Transverse colon (tissue), 4 donors: ENCODE measurements at places on chromosomes 1 and 21. TPM values are rescaled to one million over a fixed set of nuclear protein-coding genes. Genes with fewer than 3 reads are reported as not detected.

DNA sequence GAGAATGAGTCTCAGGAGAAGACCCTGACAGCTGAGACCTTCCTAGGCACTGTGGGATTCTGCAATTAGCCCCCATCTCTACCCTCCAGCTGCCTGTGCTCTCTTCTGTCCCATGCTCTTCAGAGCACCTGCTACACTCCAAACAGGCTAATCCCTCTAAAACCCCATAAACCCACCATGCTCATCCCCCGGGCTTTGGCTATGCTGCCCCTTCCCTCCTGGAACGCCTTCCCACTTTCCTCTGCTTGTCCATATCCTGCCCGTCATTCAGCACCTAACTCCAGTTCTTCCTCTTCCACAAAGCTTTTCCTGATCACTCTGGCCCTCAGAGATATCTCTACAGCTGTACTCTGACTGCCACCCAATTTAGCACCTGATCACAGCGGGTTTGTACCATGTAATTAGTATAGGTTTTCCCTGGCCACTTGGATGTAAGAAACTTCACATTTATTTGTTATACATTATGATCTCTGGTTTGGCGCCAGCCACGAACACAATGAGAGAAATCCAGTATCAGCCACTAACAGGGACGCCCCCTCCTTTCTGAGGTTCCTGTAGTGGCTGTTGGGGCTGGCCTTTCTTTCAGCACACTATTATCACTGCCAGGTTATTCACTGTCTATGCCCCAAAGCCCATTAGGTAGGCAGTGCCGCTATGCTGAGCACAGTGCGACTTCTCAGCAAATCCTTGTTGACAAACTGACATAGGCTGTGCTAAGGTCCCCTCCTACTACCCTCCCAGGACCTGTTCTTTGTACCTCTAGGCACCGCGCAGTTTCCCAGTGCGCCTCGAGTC is 45.1 kb downstream of the CDC7 start:
- H3K36me3 ChIP-seq = no peaks in the 10 kb centered on the region
- H3K4me3 ChIP-seq = no peak overlapping the region
- no peak for DNase-seq
- no peak overlapping the region for H3K27ac ChIP-seq
- H3K4me1 ChIP-seq = no peaks in the 10 kb centered on the region
- H3K27me3 ChIP-seq = no peaks in the 10 kb centered on the region

The CDC42BPA gene
- total RNA-seq = 54.1 TPM

- H3K36me3 ChIP-seq = peaks cover 23% of the 10 kb centered on the region
- H3K27me3 ChIP-seq = no peaks in the 10 kb centered on the region
- DNase-seq = no peak
- no peak overlapping the region for H3K4me3 ChIP-seq
Measured at GRCh38 chr21:25584833-25585676, 22.2 kb downstream of the MRPL39 start.

DNA sequence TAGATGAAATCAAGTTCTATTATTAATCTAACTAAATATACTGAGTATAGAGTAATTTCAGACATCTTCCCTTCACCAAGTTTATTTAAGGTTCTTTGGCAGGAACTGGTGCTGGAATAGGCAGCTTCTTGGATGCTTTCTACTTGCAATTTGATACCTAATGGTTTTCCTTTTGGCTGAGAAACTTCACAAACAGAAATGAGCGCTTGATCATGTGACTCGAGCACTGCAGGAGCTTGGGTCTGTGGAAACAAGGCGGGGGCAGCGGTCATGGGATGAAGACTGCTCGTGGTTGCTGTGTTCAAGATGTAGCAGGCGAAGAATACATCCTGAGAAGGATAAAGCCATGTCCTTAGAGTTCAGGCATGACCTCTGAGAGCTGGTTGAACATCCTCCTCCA is 136.8 kb downstream of the PTPRC start:
- no peak overlapping the region for H3K4me3 ChIP-seq
- H3K27ac ChIP-seq = peak overlapping the region; percentile 45
- no peaks in the 10 kb centered on the region for H3K36me3 ChIP-seq

DNA sequence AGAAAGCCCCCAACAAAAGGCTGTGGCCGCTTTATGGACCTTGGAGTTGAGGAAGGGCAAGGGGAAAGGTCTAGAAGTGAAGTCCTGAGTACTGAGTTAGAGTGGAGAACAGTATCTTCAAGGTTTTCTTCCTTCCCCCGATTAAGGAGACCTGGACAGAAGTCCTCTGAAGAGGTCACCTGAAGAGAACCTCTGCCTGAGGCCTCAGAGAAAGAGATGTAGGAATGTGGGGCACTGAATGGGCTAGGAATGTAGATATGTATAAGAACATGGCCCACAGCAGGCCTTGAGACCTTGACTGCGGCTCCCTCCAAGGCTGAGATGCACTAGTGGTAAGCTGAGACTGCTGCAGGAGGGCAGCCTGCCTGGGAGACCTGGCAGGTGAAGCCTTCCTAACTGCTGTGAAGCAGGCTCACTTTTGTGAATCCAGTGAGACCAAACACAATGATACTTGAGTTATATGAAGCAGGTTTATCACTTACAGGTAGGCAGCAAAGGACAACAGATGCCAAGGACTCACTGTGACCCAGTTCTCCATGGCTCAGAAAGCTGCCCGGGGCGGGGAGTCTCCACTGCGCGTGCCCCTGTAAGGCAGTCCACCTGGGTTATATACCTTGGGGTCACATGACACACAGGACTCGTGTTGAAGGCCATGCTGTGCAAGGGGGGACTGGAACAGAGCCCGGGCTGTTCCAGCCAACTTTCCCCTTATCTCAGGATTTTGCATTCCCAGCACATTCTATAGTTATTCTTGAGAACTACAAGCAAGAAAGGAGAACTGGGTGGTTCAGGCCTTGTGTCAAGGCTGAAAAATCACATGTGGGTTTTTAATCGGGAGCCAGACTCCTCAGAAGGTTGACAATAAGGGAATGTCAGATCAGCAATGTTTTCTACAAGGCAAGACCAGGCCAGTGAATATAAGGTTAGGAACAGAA is 78.8 kb upstream of the PPM1J start:
- H3K36me3 ChIP-seq = no peaks in the 10 kb centered on the region
- DNase-seq = no peak
- H3K27ac ChIP-seq = no peak overlapping the region
- no peaks in the 10 kb centered on the region for H3K4me1 ChIP-seq
- H3K4me3 ChIP-seq = no peak overlapping the region

GRCh38 chr1:220956501-220957232 is 77.4 kb downstream of the HLX start:
- no peaks in the 10 kb centered on the region for H3K36me3 ChIP-seq
- DNase-seq = no peak
- H3K27me3 ChIP-seq = no peaks in the 10 kb centered on the region
- H3K27ac ChIP-seq = no peak overlapping the region
- H3K4me3 ChIP-seq = no peak overlapping the region

The HOOK1 gene
- 32.7 TPM for total RNA-seq

DNA sequence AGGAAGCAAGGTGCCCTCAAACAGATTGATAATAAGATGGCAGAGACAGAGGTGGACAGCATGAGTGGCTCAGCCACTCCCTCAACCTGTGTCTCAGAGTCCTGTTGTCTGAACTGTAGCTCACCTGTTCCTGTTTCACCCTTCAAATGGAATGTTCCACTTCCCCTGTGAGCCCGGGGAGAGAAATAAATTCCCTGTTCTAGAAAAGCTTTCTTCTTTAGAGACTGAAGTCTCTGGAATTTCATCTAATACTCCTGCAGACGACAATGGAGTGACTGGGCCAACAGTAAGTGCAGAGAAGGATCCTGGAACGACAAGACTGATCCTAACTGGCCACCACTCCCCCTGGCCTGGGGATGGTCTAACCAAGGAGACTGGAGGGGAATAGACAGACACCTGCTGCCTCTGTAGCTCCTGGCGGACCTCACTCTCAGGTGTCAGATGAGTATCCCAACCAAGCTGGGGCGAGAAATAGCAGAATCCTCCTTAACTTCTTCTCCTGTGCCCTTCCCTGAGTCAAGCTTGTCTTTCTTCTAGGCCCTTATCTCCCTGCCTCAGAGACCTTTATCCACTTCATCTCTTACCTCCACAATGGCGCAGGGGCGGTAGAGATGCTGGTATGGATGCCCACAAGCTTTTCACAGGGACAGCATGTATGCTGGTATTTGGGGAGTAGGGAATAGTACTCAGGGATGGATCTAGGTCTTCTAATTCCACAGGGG is 45.4 kb downstream of the PLEKHA6 start:
- no peaks in the 10 kb centered on the region for H3K27me3 ChIP-seq
- no peaks in the 10 kb centered on the region for H3K36me3 ChIP-seq
- H3K27ac ChIP-seq = no peak overlapping the region
- no peaks in the 10 kb centered on the region for H3K4me1 ChIP-seq
- DNase-seq = no peak
- H3K4me3 ChIP-seq = no peak overlapping the region

DNA sequence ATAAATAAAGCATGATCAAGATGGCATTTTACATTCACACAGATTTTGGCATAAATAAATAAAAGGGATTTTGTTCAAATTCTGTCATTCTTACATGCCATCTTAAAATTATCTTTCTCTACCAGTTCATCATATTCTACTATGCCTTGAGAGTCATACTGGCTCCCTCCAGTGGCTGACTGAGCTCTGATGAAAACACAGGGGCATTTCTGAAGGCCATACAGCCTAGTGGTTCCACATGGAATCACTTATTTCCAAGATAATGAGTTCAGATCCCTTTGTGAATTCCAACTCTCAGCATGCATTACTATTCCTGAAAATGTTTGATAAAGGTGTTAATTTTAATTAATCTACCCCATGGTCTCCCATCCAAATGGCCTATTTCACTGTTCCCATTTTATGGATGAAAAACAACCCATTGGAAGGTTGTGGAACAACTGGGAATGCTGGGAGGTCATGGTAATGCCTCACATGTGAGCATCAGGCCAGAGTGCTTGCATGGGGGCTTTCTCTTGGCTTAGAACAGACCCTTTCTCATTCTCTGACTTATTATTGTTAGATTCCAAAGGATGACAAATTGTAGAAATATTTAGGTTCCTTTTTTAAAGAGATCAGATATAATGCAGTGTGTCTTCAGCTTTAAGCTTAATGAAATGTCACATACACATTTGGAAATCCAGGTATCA is 622.4 kb upstream of the PKN2 start:
- H3K27me3 ChIP-seq = no peaks in the 10 kb centered on the region
- no peaks in the 10 kb centered on the region for H3K4me1 ChIP-seq
- no peak overlapping the region for H3K27ac ChIP-seq

DNA sequence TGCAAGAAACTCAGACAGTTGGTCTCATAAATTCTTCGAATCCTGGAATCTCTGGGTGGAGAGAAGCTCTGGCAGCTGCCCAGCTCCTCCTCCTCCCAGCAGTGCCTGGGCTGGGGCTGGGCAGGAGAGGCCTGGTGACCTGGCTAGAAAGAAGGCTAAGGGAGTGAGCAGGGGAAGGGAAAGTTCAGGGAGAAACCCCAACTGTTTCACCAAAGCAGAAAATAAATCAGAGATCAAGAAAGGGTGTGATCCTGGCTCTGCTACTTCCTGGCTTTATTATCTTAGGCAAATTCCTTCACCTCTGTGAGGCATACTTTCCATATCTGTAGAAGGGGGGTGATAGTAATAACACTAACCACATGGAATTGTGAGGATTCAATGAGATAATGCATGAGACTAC is 8.8 kb upstream of the COL16A1 start:
- H3K27me3 ChIP-seq = peaks cover 4% of the 10 kb centered on the region
- peaks cover 36% of the 10 kb centered on the region for H3K4me1 ChIP-seq
- H3K27ac ChIP-seq = peak overlapping the region; percentile 91
- peak; percentile 66 for DNase-seq
- H3K4me3 ChIP-seq = no peak overlapping the region
- no peaks in the 10 kb centered on the region for H3K36me3 ChIP-seq

GRCh38 chr1:60571811-60572210 is 498.2 kb upstream of the C1orf87 start:
- H3K27ac ChIP-seq = no peak overlapping the region
- H3K36me3 ChIP-seq = no peaks in the 10 kb centered on the region
- H3K4me1 ChIP-seq = no peaks in the 10 kb centered on the region
- no peak overlapping the region for H3K4me3 ChIP-seq
- H3K27me3 ChIP-seq = no peaks in the 10 kb centered on the region

DNA sequence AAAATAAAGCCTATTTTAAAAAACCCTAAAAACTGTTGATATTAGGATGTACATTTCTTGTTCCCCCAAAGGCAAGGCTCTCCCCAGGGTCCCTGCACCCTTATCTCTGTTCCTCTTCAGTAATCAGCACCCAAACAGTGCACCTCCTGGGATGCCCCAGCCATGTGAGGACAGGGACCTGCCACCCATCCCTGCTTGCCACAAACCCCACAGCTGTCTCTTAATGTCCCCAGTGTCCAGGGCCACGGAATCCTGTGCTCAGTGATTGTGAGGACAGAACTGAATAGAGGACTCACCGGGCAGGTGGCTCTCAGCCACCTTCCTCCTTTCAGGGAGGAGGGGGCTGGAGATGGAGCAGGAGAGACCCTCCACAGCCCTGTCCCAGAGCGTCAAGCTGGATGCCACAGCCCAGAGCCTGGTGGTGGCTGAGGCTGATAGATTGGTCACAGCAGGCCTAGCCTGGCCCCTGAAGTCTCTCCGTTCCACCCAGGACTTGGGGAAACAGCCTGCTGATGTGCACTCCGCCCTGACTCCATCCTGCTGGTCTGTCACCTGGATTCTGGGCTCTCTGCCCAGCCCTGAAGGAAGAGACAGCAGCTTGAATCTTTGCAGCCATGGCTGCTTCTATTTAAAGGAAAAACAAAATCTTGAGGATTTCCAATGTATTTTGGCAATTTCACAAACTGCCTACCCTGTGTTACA is 23.1 kb downstream of the RNF187 start:
- DNase-seq = no peak
- no peaks in the 10 kb centered on the region for H3K4me1 ChIP-seq
- no peak overlapping the region for H3K4me3 ChIP-seq
- no peak overlapping the region for H3K27ac ChIP-seq
- H3K27me3 ChIP-seq = peaks cover 16% of the 10 kb centered on the region

The S100PBP gene
- total RNA-seq = 49.2 TPM

- no peak overlapping the region for H3K4me3 ChIP-seq
- H3K27ac ChIP-seq = no peak overlapping the region
- no peak for DNase-seq
- H3K4me1 ChIP-seq = no peaks in the 10 kb centered on the region
Measured at GRCh38 chr1:170309389-170310013, 163.7 kb downstream of the NTMT2 start.

- H3K4me3 ChIP-seq = no peak overlapping the region
- no peaks in the 10 kb centered on the region for H3K27me3 ChIP-seq
- no peak overlapping the region for H3K27ac ChIP-seq
Measured at GRCh38 chr1:22044690-22045420, 7.7 kb upstream of the CDC42 start.

GRCh38 chr1:154423304-154423987 is 18.3 kb downstream of the IL6R start:
- H3K4me1 ChIP-seq = peaks cover 96% of the 10 kb centered on the region
- H3K4me3 ChIP-seq = no peak overlapping the region
- peak overlapping the region; percentile 91 for H3K27ac ChIP-seq
- no peaks in the 10 kb centered on the region for H3K36me3 ChIP-seq
- no peak for DNase-seq

GRCh38 chr21:44510508-44511218 is 29.3 kb downstream of the KRTAP10-1 start:
- H3K4me3 ChIP-seq = no peak overlapping the region
- DNase-seq = peak; percentile 75
- H3K27ac ChIP-seq = no peak overlapping the region
- peaks cover 6% of the 10 kb centered on the region for H3K4me1 ChIP-seq

GRCh38 chr1:76238094-76238628 is 163.6 kb downstream of the ST6GALNAC3 start:
- H3K4me3 ChIP-seq = no peak overlapping the region
- no peaks in the 10 kb centered on the region for H3K36me3 ChIP-seq
- no peak for DNase-seq
- H3K27me3 ChIP-seq = no peaks in the 10 kb centered on the region
- H3K27ac ChIP-seq = no peak overlapping the region
- no peaks in the 10 kb centered on the region for H3K4me1 ChIP-seq
